Activated T-cell treated with anti-CD3 and anti-CD28 coated beads for 48 hours (primary cell): ENCODE measurements at places on chromosomes 1 and 21.

DNA sequence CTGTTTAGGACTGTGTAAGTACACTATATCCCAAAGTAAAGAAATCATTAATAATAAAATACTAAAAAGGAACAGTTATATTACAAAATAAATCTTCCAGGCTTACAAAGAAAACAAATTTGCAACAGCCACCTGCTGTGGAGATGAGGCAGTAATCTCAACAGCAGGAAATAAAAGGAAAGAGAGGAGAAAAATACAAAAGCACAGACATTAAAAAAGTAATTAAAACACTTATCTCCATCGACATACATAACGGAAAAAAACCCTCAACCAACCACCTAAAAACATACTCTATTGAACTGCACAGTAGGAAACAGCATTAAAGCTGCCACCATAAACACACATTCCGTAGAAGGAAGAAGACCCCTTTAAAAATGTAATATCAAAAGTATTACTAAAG is 317.6 kb downstream of the DPYD start:
- no peak for DNase-seq

DNA sequence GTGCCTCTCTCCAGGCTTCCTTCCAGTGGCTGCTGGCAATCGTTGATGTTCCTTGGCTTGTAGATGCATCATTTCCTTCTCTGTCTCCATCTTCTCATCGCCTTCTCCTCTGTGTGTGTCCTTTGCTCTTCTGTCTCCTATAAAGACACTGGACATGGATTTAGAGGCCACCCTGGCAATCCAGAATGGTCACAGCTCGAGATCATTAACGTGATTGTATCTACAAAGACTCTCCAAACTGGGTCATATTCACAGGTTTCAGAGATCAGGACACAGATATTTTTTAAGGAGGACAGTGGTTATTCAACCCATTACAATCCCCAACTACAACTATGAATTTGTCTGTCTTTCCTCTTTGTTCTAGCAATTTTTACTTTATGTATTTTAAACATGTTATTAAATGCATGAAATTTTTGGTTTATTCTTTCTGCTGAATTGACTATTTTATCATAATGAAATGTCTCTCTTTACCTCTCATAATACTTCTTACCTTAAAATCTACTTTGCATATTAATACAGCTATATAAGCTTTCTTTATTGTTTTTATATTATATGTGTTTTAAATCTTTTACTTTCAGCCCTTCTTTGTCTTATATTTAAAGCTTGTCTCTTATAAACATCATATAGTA is 22.8 kb downstream of the CR1 start:
- no peak for DNase-seq

- DNase-seq = no peak
These were observed 27.4 kb downstream of the AKNAD1 start for GRCh38 chr1:108829498-108829916.

- DNase-seq = no peak
These were observed 789 bp downstream of the BTF3L4 start for GRCh38 chr1:52056937-52057231.
